ENCODE measurements at places on chromosomes 5 and 9.

DNA sequence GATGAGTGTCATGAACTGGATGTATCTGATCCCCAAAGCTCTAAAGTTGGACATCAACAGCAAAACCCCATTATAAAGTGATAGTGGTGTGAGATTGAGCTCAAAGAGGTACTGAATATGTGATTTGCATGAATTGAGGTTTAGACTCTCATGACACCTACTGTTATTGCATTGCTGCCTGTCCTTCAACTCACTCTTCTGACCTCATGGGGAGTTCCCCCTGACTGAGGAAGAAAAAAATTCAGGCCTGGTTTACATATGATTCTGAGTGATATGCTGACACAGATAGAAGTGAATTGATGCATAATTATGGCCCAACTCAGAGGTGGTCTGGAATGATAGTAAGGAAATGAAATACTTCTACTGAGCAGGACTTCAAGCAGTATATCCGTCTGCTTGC lies 76.2 kb upstream of the CHD1 start:
- no peak for DNase-seq

DNA sequence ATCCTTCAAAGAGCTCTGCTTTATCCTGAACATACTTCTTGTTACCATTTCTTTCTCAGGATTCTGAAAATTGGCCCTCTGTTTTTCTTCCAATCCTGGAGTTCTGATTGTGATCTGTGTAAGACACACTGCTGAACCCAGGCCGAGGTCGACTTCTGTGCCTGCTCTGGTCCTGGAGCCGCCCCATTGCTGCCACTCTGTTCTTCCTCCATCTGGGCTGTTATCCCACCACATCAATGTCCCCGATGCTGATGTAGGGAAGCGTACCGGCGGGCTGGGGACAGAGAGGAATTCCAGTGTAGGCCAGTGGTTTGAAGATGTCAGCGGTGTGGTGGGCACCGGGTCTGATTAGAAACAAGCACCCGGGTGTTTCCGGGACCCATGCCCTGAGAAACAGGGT lies 102.5 kb downstream of the LIFR start:
- no peak for DNase-seq

DNA sequence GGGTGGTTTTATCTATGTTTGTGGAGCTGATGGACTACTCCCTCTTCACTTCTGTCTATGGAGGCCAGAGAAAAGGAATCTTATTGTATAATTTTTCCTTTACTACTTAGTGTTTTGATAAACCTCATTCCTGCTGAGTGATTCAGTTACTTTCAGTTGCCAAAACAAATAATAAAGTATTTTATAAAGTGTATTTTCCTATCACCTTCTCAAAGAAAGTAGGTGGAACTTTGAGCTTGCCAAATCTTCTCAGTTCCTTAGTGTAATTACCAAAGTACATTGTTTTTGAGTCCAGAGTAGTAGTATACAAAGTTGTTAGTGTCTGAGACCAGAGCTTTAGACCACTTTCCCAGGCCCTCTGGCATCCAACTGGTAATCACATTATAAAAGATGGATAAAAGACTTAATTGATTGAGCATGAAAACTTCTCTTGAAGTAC lies 13.5 kb downstream of the RABGAP1 start:
- no peak for DNase-seq

GRCh38 chr5:141565826-141566570 lies 52.8 kb downstream of the DIAPH1 start:
- no peak for DNase-seq

GRCh38 chr5:43973908-43974307 lies 370.9 kb downstream of the NNT start:
- DNase-seq = no peak

GRCh38 chr9:34809504-34810186 lies 99.7 kb upstream of the CCL21 start:
- no peak for DNase-seq

DNA sequence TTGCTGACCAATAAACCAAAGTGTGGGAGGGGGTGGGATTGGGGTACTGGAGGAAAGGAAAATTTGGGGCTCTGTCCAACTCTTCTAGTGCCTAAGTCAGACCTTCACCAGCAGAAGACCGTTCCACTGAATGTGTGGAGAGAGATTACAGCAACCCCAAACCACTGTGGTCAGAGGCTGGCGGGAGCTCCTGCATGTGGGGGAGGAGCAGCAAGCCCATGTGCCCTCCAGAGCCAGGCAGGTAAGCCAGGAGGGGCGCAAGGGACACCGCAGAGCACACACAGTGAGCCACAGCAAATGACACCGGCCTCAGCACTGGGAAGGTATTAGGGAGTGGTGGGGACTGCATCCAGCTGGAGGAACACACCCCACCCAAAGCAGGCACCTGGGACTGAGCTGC lies 62.9 kb downstream of the SMIM23 start:
- no peak for DNase-seq

DNA sequence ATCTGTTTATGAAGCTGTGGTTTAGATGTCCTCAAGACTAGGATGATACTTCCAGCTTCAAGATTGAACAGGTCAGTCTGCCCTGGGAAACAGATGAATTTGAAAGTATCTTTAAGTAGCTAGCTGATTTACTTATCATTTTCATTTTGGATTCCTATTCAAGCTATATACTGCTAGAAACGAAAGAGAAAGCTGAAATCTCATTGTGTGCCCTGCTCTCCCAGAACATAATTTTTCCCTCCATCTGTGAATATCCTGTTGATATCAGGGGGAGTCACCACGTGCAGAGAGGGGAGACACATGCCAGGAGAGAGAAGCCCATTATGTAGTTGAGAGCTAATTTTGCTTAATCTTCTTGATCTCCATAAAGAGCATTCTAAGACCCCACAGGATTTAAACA lies 439.1 kb downstream of the NR2F1-AS1 start:
- DNase-seq = no peak

- no peak for DNase-seq
Measured at GRCh38 chr9:77977210-77977611, 54.4 kb downstream of the GNAQ start.

DNA sequence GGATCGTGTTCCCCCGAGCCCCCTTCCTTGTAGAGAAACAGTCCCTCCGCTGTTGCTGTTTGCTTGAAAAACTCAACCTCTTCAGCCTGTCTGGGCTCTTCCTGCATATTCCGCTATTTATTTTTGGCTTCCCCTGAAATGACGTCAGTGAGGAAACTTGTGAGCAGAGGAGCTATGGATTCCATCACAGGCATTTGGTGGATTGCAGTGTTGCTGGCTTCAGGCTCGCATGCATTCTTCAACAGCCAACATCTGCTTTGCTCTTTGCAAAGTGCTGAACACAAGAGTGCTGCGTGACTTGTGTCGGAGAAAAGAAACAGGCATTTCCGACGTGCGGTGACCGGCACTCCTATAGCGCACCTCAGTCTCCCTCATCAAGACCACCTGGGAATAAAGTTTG lies 232.7 kb downstream of the RFK start:
- no peak for DNase-seq

GRCh38 chr5:142716963-142717362 lies 31.1 kb upstream of the FGF1 start:
- DNase-seq = no peak

GRCh38 chr5:95734187-95734586 lies 3.1 kb downstream of the RHOBTB3 start:
- DNase-seq = no peak

- DNase-seq = no peak
Measured at GRCh38 chr9:70256123-70256551, 2.6 kb upstream of the SMC5 start.

GRCh38 chr5:180990882-180991242 lies 2.2 kb downstream of the BTNL3 start:
- no peak for DNase-seq

DNA sequence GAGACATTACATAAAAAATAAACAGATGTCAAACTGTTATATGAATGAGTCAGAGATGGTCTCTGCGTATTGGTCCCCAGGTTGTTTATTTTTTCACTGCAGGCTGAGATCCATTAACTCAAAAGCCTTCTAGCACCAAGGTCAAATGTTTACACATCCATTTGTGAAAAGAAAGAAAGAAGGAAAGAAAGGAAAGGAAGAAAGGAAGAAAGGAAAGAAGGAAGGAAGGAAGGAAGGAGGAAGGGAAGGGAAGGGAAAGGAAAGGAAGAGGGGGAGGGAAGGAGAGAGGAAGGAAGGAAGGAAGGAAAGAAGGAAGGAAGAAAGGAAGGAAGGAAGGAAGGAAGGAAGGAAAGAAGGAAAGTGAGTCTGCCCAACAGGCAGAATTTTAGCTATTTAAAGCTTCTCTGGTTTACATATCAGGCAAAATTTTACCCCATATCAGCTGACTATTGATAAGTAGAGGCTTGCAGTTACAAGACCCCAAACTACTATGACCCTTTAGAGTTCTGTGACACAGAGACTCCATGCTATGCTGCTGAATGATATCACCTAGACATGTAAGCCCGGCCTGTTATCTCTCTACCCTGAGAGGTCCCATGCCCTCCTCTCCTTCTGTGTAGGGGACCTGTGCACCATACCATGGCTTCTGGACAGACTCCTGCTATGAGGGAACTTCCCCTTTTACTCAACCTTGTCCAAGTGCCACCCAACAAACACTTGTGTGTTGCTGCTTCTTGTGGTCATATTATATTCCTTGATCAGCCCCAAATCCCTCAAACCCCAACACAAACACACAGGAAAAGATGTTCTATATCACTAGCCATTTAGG lies 59.0 kb downstream of the DRD1 start:
- no peak for DNase-seq

GRCh38 chr5:139675213-139675612 lies 27.1 kb downstream of the CXXC5 start:
- no peak for DNase-seq

GRCh38 chr5:178671602-178672144 lies 44.8 kb upstream of the CLK4 start:
- DNase-seq = no peak

- no peak for DNase-seq
Measured at GRCh38 chr5:31273631-31274378, 80.3 kb downstream of the CDH6 start.

GRCh38 chr9:6598249-6598725 lies 47.2 kb downstream of the GLDC start:
- DNase-seq = no peak

GRCh38 chr9:72980600-72981265 lies 27.9 kb upstream of the ALDH1A1 start:
- DNase-seq = no peak

- DNase-seq = no peak
Measured at GRCh38 chr9:123191260-123191659, 77.1 kb downstream of the STRBP start.

DNA sequence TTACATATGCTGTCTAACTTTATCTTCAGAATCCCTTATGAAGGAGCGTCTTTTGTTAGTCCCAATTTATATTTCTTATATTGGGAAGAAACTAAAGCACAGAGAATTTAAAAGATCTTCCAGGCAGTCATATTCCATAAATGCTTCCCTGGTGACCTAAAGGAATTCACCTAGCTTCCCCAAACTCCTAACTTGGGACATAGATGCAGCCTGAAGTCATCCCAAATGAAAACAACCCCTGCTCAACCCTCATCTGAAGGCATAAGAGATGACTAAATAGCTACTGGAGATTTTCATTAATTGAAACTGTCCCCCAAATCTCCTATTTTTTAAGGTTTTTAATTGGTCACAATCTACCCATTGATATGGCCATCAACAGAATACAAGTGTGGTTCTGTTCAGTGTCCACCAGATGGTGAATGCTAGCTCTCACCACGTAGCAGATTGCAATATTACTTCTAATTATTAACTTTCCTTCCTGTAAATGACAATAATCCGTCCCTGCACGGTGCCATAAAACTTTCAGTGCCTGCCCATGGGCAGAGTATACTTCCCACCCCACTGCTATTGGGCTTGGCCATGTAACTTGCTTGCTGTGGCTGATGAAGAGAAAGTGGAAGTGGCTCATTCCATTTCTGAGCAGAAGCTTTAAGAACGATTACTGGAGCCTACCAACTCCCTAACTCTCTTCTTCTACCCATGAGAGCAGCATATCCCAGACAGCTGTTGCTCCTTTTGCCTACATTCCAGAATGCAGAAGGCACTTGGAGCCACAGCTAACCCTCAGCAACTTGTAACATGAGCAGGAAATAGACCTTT lies 18.7 kb downstream of the PRUNE2 start:
- DNase-seq = no peak

GRCh38 chr9:9552665-9553064 lies 1060.1 kb downstream of the PTPRD start:
- DNase-seq = no peak

DNA sequence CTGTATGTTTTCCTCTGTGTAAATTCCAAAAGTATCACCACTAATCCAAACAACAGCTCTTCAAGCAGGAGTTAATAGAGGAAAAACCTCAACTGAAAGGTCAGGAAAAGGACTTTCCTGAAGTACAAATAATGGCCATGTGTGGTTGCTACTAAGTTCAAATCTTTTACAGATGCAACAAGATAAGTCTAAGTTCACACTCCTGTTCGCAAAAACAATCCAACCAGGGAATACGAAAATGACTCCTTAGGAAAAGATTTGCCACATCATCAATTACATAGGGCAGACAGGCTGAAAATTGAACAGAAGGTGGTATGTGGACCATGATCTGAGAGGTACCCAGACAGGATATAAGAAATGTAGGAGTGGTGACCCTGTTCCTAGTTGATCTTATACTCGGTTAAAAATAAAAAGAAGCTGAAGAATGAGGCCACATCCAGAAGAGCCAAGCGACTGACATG lies 210.2 kb downstream of the TSSK1B start:
- DNase-seq = no peak

- DNase-seq = no peak
Measured at GRCh38 chr5:72363166-72363802, 43.1 kb downstream of the PTCD2 start.

- no peak for DNase-seq
Measured at GRCh38 chr9:122445155-122445749, 32.5 kb downstream of the OR1J1 start.
